ENCODE measurements at places on chromosomes 4 and X. TPM values are rescaled to one million over a fixed set of nuclear protein-coding genes. Genes with fewer than 3 reads are reported as not detected.
A peak's percentile ranks its signal among the peaks of the same experiment; 100 is the strongest.

DNA sequence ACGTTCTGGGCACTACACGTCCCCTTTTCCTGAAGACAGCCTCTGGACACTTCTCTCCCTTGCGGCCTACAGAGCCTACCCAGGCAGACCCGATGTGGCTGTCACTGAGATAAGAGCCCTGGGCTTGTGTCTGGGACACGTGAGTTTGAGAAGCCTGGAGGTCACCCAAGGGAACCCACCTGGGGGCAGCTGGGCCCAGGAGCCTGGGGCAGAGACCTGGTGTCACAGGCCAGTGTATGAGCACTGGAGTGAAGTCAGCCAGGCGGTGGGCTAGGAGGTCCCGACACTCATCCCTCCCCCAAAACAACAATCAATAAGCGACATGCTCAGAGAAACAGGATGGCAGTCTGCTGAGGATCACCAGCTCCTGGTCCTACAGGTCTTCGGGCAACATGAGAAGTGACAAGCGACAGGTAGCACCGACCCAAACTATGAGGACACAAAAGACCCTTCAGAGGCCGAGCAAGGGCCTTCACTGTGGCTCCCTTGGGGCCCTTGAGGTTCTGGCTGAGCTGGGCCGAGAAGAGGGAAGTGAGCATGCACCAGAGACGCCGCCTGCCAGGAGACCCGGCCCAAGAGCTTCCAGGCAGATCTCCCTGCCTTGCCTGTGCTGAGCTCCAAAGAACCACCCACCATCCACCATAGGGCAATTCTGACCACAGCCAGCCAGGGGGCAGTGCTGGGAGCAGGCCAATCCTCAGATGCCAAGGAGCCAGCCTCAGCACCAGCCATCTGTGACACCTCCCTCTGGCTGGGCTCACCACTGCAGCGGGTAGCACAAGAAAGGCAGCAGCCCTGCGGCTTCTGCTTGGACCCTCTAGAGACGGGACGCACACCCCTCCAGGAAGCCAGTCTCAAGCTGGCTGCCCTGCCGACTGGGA is 11.0 kb upstream of the DUSP9 start:
- DNase-seq: no peak

DNA sequence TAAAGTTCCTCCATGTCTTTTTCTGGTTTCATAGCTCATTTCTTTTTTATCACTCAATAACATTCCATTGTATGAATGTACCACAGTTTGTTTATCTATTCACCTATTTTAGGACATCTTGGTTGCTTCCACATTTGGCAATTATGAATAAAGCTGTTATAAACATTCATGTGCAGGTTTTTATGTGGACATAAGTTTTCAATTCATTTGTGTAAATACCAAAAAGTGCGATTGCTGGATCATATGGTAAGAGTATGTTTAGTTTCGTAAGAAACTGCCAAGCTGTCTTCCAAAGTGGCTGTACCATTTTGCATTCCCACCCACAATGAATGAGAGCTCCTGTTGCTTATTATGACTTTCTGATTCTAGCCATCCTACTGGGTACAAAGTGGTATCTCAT is 36.3 kb upstream of the ZFX start:
- DNase-seq: no peak

DNA sequence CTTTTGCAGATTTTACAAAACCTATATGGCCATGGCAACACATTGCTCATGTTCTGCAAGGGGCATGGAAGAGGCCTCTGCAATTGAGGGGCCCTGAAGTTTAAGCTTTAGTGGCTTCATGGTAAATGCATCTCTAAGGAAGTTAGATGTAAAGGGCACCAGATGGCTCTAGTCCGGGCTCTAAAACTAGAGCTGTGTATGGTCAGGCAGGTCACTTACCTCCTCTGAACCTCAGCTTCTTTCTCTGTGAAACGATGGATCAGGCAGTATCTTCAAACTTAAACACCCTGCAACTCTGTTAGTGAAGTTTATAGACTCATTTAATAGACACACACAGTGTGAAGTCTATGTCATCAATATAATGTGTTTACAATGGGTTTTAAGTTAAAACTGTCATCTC is 10.0 kb downstream of the MAGEB17 start:
- no peak for DNase-seq

DNA sequence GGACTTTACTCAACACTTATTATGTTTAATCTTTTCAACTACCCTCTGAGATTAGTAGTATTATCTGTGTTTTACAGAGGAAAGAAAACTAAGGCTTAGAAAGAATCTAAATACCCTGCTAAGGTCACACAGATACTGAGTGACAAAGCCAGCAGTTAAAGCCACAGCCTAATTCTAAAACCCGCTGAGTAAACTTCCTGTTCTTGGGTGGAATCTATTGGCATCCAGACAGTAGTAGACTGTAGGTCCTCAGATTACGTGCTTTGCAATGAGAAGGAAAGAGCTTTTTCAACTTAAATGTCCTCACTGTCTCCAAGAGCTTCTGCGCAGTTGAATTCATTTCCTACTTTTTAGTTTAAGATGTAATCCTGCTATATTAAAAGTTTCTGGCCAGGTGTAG is 126.0 kb downstream of the TENM3 start:
- DNase-seq: no peak

DNA sequence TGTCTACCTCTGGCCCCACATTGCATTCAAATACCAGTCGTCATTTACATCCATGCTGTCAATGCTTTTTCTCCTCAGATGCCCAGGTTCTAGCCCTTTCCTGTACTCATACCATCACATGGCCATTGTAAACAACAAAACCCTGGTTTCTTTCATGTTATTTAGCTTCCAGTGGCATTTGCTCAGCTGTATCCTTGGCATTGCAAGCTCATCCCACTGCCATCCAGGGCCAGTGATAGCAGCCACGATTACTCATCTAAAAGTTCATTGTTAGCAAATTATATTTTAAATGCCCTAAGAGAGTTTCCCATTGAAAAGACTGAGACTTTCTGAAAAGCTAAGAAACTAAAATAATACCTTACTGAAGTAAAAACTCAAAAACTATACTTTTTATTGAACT is 34.0 kb downstream of the VEGFC start:
- DNase-seq: no peak

DNA sequence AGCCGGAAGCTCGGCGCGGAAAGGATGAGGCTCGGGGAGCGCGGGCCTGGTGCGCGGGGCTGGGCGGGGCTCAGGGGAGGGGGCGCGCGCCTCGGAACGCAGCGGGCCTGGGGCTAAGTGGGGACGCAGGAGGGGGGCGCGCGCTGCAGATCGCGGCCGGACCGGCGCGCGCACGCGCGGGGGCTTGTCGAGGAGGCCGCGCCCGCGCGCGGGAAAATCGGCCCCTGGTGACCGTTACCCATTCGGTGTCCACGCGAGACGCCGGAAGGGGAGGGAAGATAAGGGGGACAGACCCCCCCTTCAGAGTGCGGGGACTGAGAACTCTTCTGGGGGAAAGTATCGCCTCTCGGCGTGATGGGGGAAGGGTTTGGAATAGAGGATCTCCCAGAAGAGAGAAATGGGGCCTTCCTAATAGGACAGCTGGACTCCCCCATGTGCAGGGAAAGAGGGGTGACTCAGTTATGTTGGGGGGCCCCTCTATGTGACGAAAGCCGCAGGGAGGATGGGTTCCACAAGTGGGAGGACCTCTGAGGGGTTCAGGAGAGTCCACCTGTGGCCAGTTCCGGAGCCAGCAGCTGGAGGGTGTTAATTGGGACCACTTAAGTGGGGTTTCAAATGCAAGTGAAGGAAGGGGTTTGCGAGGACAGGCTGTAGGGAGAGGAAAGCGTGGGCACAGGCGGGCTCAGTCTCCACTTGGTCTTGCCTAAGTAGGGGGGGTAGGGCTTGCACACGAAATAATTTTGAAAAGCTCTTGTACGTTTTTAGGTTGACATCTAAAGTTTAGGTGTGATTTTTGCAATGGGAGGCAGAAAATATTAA is 584 bp downstream of the SUV39H1 start:
- DNase-seq: peak; percentile 60

- DNase-seq: no peak
Observed at GRCh38 chrX:10381193-10381592, 224.4 kb downstream of the CLCN4 start.

DNA sequence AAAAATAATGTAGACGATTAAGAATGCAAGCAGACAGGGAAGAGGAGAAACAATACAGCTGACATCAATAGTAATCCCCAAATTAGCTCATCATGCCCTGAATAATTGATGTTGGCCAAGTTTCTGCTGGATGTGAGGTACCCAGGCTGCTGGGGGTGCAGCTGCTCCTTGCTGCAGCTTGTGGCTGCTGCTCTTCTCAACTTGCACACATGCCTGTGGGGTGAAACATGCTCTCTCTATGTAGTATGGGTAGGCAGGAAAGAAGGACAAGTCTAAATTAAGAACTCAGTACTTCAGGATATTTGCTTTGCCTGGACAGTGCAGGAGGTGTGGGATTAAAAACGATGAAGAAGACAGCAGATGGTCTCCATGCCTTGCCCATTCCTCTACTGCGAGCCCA is 16.7 kb downstream of the EDA2R start:
- no peak for DNase-seq

GRCh38 chr4:78922207-78922606 is 17.0 kb downstream of the PAQR3 start:
- no peak for DNase-seq

GRCh38 chr4:162853788-162854187 is 312.9 kb downstream of the NAF1 start:
- no peak for DNase-seq

GRCh38 chr4:89099034-89099433 is 12.3 kb upstream of the TIGD2 start:
- no peak for DNase-seq

- DNase-seq: no peak
Observed at GRCh38 chr4:140556372-140557085, 12.2 kb downstream of the UCP1 start.

GRCh38 chr4:8050555-8051206 is 107.9 kb downstream of the ABLIM2 start:
- DNase-seq: peak; percentile 88

GRCh38 chr4:14269824-14270223 is 642.3 kb upstream of the BOD1L1 start:
- peak; percentile 77 for DNase-seq

The HEPH gene
- total RNA-seq: 6.3 TPM

The SSX4B gene
- total RNA-seq: not detected

The CCSER1 gene
- total RNA-seq: 0.75 TPM

The PRDX4 gene
- 156 TPM for total RNA-seq

The FAAH2 gene
- total RNA-seq: 0.49 TPM

The PLA2G12A gene
- total RNA-seq: 16.4 TPM

The MAML3 gene
- total RNA-seq: 3.0 TPM

The AREG gene
- 0.09 TPM for total RNA-seq

Data from muscle of leg (tissue), 16 donors.